ENCODE measurements at places on chromosomes 11 and 22.

DNA sequence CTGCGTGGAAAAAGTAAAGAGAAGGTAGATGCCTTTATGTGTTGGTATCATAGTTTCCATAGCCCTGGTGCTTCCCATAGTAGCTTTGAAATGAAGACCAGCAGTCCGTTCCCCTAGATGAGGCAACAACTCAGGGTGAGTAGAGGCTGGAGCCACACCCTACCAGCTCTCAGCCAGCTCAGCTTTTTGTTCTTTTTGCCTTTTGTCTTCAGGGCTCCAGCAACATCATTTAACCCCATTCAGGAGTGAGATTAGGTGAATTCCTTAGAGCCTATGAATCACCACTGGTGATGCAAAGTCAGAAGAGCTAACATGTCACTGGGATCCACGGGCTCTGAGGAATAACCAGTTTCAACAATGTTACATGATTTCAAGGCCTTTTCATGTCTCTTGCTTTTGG is 14.0 kb upstream of the SESN3 start:
- no peak for DNase-seq

DNA sequence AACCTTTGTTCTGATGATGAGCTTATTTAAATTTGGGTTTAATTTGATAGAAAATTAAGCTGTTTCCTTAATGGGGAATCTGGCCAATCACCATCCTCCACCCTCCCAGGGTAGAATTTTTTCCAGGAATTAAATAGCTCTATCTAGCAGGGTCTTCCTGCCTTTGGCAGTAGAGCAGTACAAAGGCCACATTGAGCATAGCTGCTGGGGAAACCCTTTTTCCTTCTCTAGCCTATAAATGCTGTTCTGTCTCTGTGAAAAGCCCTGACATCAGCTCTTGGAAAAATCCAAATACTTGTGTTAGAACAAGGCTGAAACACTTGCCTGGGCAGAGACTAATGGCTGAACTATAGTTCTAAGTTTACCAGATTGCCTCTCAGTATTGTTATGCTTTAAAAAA is 55.1 kb downstream of the ARHGEF12 start:
- DNase-seq = no peak

- DNase-seq = no peak
Observed at GRCh38 chr11:17673951-17674350, 45.4 kb upstream of the MYOD1 start.

GRCh38 chr22:21669026-21669425 is 3.2 kb downstream of the PPIL2 start:
- no peak for DNase-seq

- no peak for DNase-seq
Observed at GRCh38 chr22:19819911-19820879, 34.5 kb downstream of the GNB1L start.

GRCh38 chr11:27673979-27674663 is 26.1 kb downstream of the BDNF start:
- DNase-seq = no peak

- DNase-seq = no peak
Observed at GRCh38 chr11:223884-224283, 12.3 kb downstream of the SIRT3 start.

DNA sequence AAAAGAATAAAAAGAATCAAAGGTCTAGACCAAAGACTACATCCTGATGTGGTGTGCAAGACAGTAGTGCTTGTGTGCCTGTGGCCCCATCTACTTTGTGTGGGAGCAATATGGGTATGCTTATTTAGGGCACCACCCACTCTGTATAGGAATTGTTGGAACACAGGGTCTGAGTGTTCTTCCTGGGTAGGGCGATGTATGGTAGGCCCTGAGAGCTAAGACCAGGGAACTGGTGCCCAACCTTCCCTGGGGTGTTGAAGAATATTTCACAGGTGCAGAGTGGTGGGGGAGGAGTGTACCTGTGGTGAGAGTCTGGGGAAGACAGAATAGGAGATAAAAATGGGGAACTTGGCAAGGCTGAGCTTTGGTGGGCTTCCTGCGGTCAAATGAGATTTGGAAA is 41.9 kb downstream of the MICAL2 start:
- DNase-seq = no peak

GRCh38 chr22:50571264-50572175 is 6.7 kb downstream of the CPT1B start:
- DNase-seq = no peak

DNA sequence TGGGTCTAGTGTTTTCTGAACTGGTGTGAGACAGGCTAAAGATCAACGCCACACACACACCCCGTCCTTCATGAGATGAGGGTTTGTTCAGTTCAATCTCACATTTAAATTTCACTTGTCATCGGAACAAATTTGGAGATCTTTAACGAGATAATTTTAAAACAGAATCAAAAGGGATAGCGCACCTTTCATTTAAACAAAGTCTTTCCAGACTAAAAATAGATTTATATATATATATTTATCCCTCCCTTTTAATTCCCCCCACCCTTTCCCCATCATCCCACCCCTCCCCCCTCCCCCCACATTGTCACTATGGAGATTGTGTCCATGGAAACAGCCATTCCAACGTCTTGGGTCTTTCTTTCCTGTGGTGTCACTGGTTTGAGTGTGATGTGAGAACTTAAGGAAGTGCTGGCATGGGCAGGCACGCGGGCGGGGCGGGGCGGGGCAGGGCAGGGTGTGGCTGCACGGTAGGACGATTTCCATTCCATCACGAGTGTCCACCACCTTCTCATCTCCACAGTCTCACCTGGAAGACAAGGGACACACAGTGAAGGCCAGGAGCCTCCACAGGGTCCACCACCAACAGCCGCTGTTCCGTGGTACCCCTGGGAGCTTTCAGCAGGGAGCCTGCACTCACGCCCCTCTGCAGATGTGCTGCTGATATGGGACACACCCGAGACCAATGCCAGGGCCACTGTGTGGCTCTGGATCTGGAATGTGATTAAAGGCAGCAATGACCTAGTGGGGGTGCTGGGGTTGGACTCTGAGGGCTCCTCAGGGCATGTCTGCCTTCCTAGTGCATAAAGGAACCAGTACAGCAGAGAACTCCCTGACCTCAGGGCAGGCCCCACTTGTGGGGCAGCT is 30.5 kb upstream of the CYP2D6 start:
- DNase-seq = no peak

DNA sequence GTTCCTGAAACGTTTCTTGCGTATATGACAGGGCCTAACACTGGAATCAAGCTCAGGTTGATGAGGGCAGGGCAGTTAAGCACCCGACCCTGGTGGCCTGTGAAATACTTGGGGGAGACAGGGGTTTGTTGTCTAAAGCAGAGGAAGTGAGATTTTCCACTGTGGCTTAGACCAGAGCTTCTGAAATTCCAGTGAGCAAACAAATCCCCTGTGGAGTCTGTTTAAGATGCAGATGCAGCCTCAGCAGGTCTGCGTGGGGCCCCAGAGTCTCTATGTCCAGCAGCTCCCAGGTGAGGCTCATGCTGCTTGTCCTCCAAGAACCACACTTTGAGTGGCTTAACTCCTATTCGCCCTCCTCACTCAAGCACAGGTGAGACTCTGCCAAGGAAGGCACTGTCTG is 39.1 kb upstream of the PRAME start:
- DNase-seq = no peak

DNA sequence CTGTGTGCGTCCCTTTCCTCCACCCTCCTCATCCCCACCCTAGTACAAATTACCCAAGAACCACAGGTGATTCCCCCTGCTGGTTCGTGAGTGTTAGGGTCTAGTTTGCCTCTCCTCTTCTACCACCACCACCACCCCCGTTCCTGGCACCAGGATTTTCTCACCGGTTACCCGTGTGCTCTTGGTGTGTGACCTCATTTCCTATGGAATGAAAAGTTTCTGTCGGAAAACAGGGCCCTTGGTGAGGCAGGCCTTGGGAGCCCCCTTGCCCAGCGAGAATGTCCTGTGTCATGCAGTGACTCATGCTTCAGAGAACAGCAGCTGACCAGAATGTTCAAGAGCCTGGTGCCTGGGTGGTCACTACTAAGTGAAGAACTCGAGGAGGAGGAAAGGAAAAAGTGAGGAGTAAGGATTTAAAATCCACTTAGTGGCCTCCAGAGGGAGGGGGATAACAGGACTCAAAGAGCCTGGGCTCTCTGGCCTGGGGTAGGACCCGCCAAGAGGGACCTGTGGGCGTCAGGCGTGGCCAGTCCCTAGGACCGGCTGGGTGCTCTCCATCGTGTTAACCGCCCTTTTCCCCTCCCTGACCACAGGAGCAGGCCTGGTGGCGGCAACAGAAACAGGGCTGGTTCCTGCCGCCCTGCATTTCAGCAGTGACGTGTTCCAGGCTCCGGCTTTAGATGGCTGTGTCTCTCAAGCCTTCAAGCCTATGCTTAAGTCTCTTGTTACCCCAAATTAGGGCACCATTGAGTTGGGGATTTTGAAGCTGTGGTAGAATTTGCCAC is 30.2 kb downstream of the C22orf31 start:
- peak; percentile 33 for DNase-seq

- DNase-seq = peak; percentile 23
Observed at GRCh38 chr11:6703247-6704063, 20.3 kb upstream of the MRPL17 start.

DNA sequence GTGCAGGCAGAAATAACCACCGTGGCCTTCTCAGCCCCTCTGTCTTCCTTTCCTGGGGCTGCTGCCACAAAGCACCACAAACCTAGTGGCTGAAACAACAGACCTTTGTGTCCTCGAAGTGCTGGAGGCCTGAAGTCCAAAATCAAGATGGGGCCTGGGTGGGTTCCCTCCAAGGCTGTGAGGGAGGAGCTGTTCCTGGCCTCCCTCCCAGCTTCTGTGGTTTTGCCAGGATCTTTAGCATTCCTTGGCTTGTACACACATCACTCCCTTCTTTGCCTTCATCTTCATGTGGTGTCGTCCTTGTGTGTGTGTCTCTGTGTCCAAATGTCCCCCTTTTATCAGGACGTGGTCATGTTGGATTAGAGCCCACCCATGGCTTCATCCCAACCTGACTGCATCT is 29.0 kb upstream of the PARVG start:
- no peak for DNase-seq

DNA sequence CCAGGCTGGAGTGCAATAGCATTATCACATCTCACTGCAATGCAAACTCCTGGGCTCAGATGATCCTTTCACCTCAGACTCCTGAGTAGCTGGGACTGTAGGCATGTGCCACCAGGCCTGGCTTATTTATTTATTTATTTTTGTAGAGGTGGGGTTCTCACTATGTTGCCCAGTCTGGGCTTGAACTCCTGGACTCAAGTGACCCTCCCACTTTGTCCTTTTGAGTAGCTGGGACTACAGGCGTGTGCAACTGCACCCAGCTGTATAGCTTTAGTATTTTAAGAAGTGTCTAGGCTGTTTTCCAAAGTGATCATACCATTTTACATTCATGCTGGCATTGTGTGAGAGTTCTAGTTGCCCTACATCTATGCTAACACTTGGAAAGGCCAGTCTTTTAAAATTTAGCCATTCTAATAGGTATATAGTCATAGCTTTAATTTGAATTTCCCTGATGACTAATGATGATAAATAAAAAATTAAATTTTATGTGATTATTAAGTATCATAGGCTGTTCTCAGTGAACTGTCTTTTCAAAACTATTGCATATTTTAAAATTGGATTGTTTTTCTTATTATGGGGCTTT is 96.9 kb downstream of the TMEM135 start:
- DNase-seq = no peak
